Lung microvascular endothelial cell (primary cell): ENCODE measurements at places on chromosomes 5 and 9. TPM values are rescaled to one million over a fixed set of nuclear protein-coding genes. Genes with fewer than 3 reads are reported as not detected.

The F2RL2 gene
- total RNA-seq = 0.22 TPM in 1 of 2 replicates, not detected in the other

DNA sequence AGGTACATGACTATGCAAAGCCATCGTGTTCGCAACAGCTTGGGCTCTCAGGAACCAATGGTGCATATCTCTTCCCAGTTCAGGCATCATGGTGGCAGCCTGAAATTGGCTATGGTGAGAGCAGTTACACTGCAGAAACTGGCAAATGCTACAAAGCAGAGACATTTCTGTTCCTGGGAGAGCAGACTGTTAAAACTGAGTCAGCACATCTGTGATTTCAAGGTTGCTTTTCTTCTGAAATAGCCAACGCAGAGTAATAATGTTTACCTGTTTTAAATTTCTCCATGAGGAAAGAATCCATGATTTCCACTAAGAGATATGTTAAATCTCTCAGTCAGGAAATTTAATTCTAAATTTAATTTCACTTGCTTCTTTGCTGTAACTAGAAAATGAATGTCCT is 47.8 kb downstream of the C7 start:
- no peak for DNase-seq

DNA sequence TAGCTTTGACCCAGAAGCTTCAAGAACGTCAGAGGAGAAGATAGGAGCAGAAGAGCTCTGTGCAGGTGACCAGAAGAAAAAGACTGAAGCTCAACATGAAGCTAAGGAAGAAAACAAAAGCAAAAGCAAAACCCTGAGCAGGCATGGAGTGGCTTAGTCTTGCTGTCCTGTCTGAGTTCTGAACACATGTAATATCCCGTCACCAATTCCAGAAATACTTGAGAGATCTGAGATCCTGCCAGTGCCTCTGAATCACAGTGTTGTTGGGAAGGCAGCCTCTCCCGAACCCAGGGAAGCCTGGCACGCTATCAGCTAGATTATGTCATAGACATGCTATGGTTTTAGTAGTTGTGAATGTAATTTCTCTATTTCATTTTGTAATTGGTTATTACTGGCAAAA is 235.7 kb downstream of the ICE1 start:
- DNase-seq = no peak

DNA sequence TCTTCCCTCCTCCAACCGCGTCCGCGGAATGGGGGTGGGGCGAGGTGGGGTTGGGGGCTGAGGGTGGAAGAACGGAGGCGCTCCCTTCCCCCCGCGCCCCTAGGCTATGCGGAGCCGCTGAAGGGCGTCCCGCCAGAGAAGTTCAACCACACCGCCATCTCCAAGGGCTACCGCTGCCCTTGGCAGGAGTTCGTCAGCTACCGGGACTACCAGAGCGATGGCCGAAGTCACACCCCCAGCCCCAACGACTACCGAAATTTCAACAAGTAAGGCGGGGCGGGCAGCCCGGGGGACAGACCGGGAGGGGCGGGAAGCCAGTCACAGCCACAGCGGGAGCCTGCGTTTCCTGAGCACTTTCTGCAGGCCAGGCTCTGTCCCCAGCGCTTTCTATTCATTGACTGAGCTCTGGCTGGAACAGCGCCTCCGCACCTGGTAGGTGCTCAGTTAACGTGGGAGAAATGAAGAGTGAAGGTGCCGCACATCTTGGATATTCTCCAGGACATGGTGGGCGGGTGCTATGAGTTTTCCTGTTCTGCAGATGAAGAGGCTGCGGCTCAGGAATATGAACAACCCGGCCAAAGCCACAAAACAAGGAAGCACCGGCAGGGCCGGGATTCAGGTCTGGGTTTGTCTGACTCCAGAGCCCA is 11.3 kb downstream of the MYOZ3 start:
- DNase-seq = peak; percentile 32

DNA sequence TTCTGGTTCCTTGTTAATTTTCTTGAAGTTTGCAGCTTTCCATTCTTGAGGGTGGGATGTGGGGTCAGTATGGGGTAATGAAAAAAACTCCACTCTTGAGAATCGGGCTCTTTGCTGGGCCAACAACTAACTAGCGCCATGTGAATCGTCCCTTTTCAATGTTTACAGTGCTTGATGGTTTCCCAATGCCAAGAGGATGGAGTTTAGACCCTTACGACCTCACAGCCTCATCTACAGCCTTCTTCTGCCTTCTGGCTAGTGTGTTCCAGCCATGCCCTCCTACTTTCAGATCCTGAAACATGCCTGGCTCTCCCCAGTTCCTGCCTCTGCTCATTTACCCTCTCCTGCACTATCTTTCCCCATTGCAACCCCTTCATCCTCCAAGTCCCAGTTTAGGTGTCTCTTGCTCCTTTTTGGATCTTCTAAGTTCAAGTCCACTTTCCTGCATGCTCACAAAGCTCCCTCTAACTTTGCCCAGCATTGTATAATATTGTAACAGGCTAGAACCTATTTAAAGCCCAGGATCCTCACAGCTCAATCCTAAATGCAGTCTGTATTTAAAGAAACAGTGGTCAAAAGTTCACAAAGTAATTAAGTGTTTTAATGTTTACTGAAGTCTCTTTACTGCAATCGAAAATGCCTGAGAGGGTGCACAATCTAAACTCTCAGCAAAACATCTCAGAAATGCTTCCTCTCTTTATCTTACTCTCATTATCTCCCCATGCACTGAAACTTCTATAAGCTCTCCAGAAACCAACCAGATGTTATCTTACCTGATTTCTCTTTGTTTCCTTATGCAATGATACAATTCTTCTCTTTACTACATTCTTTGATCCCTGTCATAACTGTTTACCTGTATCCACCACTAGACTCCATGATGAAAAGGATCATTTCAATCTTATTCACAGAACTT is 20.6 kb upstream of the CAST start:
- DNase-seq = no peak

GRCh38 chr5:135678640-135679268 is 100.0 kb upstream of the CXCL14 start:
- no peak for DNase-seq

- DNase-seq = no peak
Observed at GRCh38 chr9:75962013-75962661, 71.7 kb downstream of the PCSK5 start.

- no peak for DNase-seq
Observed at GRCh38 chr9:109989296-109989695, 209.3 kb downstream of the PALM2AKAP2 start.

DNA sequence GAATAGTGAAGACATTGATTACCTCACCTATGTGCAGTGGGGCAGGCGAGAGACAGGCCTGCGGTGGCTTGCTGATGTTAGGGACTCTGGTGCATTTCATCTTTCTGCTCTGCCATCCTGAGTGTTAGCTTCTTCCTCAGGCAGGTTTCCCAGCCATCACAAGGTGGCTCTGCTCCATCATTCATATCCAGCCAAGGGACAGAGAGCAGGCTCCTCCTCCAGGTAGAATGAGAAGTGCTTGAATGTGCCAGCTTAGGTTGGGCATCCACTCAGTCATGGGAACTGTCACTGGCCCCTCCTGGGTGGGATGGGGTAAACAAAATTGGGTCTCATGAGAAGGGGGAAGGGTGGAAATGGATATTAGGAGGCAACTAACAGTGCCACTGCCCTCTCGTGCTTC is 24.8 kb downstream of the GPR107 start:
- DNase-seq = no peak

DNA sequence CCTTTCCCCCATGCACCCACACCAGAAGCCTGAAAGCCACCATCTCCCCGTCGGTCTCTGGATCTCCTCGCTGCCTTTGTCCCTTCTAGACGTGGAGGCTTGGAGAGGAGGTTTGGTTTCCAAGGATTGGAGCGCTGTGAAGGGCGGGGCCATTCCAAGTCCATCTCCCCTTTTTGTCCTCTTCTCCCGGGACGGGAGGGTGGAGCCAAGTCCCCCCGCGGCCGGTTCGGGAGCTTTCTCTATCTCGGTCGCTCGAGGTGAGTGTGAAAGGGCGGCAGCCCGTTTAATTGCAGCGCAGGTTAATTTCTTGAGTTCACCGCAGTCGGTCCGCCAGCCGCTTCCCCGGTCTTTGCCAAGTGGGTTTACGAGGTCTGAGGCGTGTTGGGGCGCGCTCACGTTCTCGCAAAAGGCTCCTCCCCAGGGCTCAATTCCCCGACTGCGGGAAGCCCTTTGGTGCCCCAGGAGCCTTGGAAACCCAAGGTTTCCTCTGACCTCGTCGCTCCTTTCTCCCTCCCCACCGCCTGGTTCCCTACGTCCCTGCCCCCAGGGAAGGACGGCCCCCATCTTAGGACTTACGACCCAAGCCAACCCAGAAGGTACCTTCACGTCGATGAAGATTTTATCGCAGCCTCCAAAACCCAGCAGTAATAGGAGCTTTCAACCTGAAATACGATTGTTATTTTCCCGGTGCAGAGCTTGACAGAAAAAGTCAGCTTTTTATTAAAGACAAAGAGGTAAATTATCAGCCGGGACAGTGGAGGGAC is 2.8 kb upstream of the ZNF462 start:
- no peak for DNase-seq

- no peak for DNase-seq
Observed at GRCh38 chr5:93993161-93993560, 251.8 kb upstream of the POU5F2 start.

- DNase-seq = no peak
Observed at GRCh38 chr9:30519166-30519565, 1865.3 kb upstream of the ACO1 start.

GRCh38 chr9:110777196-110777875 is 108.7 kb downstream of the MUSK start:
- no peak for DNase-seq

DNA sequence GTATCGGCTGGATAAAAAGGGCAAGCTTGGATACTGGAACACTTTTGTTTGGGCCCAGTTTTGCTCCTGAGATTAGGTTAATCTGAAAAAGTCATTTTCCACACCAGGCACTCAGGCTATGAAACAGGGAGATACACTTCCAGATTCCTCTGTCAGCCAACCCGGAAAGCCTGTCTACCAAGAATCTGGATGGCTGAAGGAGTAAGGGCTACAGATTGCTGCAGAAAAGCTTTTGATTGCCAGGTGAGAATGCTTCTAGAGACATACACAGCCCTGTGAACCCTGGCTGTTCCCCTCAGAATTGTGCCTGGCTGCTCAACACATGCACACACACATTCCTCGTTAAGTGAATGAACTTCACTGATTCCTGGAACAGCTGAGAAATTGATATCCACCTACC is 114.4 kb downstream of the PSD2 start:
- no peak for DNase-seq

The GRIN3A gene
- total RNA-seq = not detected in 2 replicates

- peak; percentile 89 for DNase-seq
Observed at GRCh38 chr5:147481874-147482705, 27.8 kb downstream of the DPYSL3 start.

The FLT4 gene
- total RNA-seq = 156 and 289 TPM in 2 replicates

The PCDHB8 gene
- total RNA-seq = 0.40 and 0.44 TPM in 2 replicates

The CCNO gene
- not detected in 2 replicates for total RNA-seq

DNA sequence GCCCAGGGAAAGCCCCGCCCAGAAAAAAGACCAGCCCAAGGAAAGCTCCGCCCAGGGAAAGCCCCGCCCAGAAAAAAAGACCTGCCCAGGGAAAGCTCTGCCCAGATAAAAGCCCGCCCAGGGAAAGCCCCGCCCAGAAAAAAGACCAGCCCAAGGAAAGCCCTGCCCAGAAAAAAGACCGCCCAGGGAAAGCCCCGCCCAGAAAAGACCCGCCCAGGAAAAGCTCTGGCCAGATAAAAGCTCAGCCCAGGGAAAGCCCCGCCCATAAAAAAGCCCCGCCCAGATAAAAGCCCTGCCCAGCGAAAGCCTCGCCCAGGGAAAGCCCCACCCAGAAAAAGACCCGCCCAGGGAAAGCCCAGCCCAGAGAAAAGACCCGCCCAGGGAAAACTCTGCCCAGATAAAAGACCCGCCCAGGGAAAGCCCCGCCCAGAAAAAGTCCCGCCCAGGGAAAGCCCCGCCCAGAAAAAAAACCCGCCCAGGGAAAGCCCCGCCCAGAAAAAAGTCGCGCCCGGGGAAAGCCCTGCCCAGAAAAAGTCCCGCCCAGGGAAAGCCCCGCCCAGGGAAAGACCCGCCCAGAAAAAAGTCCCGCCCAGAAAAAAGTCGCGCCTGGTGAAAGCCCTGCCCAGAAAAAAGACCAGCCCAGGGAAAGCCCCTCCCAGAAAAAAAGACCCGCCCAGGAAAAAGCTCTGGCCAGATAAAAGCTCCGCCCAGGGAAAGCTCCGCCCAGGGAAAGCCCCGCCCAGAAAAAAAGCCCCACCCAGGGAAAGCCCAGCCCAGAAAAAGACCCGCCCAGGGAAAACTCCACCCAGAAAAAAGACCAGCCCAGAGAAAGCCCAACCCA is 11.9 kb downstream of the GRIN1 start:
- peak; percentile 69 for DNase-seq

- DNase-seq = no peak
Observed at GRCh38 chr5:35117967-35118366, 70.2 kb upstream of the AGXT2 start.

The BTNL9 gene
- total RNA-seq = under 0.01 TPM in 2 replicates

DNA sequence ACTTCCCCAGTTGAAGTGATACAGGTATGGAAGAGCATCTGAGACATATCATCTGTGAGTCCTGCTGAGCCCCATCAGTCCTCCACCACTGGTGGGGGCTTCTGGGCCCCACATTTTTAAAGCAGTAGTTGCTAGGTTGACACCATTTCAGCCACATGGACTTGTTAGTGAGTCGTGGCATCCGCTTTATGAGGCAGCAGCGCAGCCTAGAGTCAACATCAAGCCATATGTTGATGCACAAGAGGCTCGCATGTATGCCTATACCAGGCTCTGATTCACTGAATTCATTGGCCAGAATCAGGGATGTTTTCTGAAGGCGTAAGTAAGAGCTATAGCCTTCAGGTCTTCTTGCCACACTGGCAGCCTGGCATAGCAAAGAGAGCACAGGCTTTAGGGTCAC is 26.8 kb downstream of the ZNF346 start:
- DNase-seq = peak; percentile 21

The RANBP6 gene
- 22.9 and 31.5 TPM in 2 replicates for total RNA-seq

DNA sequence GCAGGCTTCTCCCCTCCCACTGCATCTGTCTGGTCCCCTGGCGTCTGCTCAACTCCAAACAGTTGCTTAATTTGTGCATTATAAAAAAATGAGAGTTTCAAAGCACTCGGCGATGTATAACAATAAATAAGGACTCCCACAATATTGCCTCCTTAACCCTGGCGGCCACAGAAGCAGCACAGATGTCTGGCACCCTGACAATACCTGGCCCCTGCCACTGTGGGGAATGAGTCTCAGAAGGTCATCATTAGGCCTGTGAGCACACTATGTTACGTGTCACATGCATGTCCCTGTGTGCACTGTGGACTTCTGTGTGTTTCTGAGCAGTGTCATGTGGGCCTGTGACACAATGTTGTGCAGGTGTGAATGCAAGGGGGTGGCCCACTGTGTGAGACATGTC is 236.5 kb downstream of the PBX3 start:
- no peak for DNase-seq

The CER1 gene
- total RNA-seq = not detected in 2 replicates

The SLC27A6 gene
- under 0.01 TPM in 1 of 2 replicates, not detected in the other for total RNA-seq

- DNase-seq = no peak
Observed at GRCh38 chr9:123361086-123361730, 5.2 kb downstream of the CRB2 start.
